ENCODE measurements at places on chromosomes 3 and 15. TPM values are rescaled to one million over a fixed set of nuclear protein-coding genes. Genes with fewer than 3 reads are reported as not detected.

Gene GABRR3
- not detected for total RNA-seq

Gene INSYN1
- not detected for total RNA-seq

Gene LMOD3
- under 0.01 TPM for total RNA-seq

Gene GOLGA8S
- 0.15 TPM for total RNA-seq

Gene FRMD4B
- total RNA-seq = 93.6 TPM

Gene LPP
- 29.6 TPM for total RNA-seq

Gene PCCB
- 59.8 TPM for total RNA-seq

Gene GP5
- not detected for total RNA-seq

Gene UROC1
- total RNA-seq = not detected

Gene CCRL2
- total RNA-seq = 2.1 TPM

Gene ARHGEF26
- 0.97 TPM for total RNA-seq

Gene WWTR1
- total RNA-seq = 138 TPM

Gene ST3GAL6
- 53.3 TPM for total RNA-seq

Gene TGM5
- total RNA-seq = not detected

Gene WNT5A
- 0.30 TPM for total RNA-seq

Gene RCN2
- total RNA-seq = 68.2 TPM

Gene EOGT
- total RNA-seq = 126 TPM

Gene CLDN18
- total RNA-seq = not detected

Gene ACTRT3
- total RNA-seq = 6.2 TPM

Gene DUOX1
- total RNA-seq = not detected

Gene LCTL
- not detected for total RNA-seq

Gene NANOGP8
- not detected for total RNA-seq

Gene GOLGA6D
- total RNA-seq = not detected

Gene ZNF620
- total RNA-seq = 10.2 TPM

Gene CLDN11
- 169 TPM for total RNA-seq

Gene COLQ
- 0.46 TPM for total RNA-seq

Gene EOMES
- not detected for total RNA-seq

Gene PTPRG
- total RNA-seq = 25.3 TPM

Gene NCKIPSD
- total RNA-seq = 3.6 TPM
